Fibroblast of upper back skin (primary cell): ENCODE measurements at places on chromosomes 11 and 22.

DNA sequence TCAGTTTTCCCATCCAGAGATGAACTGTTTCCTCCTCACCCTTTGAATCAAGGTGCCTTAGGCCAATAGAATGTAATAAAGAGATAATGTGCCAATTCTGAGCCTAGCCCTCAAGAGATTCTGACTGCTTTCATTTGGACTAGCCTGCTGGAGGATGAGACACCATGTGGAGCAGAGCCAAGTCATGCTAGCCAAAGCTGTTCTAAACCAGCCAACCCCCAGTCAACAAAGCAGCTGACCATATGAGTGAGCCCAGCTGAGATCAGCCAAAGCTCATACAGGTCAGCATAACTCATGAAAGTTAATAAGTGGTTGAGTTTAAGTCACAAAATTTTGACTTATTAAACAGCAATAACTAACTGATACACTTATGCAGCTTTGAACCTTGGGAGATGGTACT lies 66.7 kb upstream of the DBX1 start:
- no peak for DNase-seq

DNA sequence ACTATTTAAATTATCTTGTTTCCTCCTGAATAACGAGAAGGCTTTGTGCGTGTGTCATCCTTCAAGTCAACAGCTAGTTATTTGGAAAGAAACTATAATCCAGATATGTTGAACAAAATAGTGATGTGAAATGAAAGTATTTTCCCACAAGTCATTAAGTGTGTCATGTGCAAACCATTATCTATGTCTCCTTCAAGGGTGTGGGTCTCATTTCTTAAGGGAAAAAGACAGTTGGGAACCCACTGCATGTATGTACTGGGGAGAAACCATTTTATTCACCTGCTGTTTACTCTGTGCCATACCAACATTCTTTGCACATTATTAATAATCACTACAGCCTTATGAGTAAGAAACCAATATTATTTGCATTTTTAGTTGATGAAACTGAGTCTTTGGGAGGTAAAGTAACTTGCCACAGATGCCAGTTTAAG lies 145.3 kb upstream of the CTSC start:
- peak; percentile 35 for DNase-seq

DNA sequence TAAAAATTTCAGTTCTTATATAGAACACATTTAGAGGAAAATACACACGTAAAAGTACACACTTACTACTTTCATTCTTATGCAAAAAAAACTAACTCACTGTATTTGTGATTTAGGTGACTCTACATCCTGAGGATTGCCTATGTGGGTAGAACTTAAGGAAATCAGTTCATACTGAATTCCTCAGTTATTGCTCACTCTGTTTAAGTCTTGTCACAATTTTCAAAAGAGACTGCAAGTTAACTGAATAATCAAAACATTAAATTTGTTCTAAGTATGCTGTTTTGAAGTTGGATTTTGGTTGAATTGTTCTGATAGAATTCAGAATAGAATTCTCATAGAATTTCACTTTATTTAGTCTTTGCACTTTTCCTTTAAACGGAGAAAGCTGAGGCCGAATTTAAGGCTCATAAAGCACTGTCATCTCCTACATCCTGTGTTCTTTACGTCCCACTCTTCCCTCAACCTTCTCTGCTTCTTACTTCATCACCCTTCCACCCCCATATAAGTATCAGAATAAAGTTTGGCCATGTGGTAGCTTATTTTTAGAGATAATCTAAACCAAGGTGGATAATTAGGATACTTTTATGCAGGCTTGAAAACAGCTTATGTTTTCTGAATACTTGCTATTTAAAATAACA lies 59.8 kb downstream of the APOL5 start:
- DNase-seq = peak; percentile 76

GRCh38 chr11:16926883-16927626 lies 87.2 kb downstream of the PLEKHA7 start:
- no peak for DNase-seq

DNA sequence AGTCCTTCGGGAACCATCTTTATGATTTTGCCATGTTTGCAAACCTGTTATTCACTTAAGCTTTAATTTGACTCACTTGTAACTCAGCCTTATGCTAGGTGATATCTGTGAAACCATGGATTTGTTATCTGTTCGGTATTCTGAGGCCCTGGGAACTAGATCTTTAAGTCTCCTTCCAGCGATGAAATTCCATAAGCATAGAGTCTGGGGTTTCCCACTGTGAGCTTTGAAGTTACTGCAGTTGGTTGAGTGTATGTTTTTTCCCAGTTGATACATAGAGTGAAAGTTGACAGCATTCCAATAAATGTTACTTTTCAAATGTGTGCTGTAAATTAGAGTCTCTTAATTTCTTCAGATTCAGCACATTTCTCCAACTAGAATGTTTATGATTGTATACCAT lies 66.9 kb downstream of the TNRC6B start:
- DNase-seq = no peak

GRCh38 chr11:84165139-84165538 lies 879.0 kb upstream of the CCDC90B start:
- peak; percentile 62 for DNase-seq

DNA sequence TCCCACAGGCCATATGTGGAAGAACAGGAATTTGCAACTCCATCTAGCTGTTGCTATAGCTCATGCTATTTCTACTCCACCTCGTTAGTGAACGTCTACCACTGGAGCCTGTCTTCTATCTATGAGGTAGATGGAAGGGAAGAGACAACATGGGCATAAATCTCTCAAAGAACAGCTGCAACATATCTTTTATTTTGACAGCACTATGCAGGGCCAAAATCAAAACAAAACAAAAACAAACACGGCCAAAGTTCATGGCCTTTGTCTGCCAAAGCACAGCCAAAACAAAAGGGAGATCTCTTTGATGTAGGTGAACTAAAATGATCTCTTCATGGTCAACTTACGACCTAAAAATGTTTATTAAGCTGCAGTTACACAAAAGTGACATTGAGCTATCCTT lies 215.2 kb upstream of the MPPED2 start:
- no peak for DNase-seq

GRCh38 chr11:8312986-8313385 lies 49.3 kb upstream of the LMO1 start:
- DNase-seq = no peak

DNA sequence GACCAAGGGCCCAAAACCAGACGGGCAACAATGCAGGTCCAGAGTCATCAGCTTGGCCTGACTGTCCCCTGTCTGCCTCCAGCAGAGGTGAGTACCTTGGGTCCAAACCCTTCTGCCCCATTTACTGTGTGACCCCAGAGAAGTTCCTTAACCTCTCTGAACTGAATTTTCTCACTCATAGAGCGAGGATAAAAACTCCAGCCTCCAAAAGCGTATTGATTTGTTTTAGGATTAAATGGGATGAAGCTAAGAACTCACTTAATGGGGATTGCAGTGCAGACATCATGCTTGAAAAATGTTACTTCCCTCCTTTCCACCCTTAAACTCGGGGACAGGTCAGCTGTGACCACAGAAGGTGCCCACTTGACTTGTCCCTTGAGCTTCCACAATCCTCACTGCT lies 22.6 kb downstream of the IGLL1 start:
- no peak for DNase-seq

GRCh38 chr11:129239207-129239606 lies 47.1 kb upstream of the ARHGAP32 start:
- no peak for DNase-seq

DNA sequence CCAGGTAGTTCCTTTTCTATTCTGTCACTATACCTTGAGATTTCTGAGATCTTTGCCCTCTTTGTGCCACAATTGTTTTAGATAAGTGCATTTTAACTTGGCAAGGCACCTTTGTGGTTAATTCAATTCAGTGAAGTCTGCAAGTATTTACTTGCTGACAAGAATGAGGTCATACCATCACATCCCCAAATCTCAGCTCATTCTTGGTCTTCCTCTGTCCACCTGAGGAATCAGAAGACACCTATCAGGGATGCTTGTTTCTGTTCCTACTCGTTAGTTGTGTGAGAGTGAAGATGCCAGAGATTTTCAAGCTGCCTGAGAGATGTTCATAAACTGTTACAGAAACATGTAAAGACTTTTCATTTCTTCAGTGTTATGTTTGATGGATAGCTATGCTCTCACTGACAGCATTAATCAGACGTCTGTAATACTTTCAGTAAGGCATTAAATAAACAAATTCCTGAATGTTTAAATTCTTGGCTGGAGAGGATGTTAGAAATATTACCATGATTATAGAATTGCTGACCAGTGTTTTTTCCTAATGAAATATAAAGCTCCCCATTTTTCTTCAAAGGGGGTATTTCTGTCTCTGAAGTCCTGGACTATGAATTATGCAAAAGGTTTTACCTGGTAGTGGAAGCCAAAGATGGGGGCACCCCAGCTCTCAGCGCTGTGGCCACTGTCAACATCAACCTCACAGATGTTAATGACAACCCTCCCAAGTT lies 135.0 kb upstream of the MTNR1B start:
- peak; percentile 18 for DNase-seq

- no peak for DNase-seq
Observed at GRCh38 chr11:1751999-1752906, 1.9 kb upstream of the IFITM10 start.
